ENCODE measurements at places on chromosomes 2 and 18. TPM values are rescaled to one million over a fixed set of nuclear protein-coding genes. Genes with fewer than 3 reads are reported as not detected.

The UGT1A1 gene
- total RNA-seq, result not detected

- no peak for DNase-seq
Measured at GRCh38 chr2:46386763-46387162, 89.6 kb downstream of the EPAS1 start.

GRCh38 chr2:204177977-204178522, 241.5 kb downstream of the ICOS start:
- DNase-seq, result peak; percentile 53

The HK2 gene
- 1.3 TPM for total RNA-seq

DNA sequence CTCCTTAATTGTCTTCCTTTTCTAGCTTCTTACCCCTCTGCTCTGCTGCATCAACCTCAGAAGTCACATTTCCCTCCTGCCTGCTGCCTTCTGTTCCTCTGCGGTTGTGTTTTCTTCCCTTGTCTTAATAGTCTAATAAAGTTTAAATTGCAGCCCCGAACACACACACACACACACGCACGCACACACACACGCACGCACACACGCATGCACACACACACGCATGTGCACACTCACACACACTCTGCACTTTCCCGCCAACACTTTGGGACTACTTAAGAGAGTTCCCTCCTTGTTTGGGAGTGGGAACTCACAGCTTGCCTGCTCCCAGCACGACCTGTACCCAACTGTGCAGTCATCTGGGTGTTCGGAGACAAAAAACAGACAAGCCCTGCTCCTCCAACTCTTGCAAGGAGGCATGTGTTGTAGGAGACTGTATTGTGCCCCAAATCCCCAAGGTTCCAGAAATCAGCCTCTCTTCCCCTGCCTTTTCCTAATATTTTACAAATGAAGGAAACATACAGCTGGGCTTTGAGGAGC, 99.1 kb downstream of the SETBP1 start:
- no peak for DNase-seq

GRCh38 chr2:43887176-43887575, 48.4 kb downstream of the ABCG8 start:
- no peak for DNase-seq

The LRP1B gene
- total RNA-seq, result 0.79 TPM

DNA sequence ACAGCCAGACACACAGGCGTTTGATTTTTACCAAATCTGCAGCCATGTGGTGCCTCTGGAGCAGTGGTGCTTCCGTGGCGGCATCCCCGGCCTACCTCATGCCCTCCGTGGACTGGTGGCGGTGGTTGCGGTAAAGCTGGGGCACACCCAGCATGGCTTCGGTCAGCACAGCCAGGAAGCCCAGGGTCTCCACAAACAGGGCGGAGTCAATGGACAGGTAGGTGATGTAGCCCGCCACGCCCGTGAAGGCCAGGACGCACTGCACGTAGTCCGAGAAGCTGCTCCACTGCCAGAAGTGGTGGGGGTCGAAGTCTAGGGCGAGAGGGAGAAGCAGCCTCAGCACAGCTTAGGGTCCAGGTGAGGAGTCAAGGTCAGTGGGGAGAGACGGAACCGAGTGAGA, 32.4 kb downstream of the SLC66A2 start:
- peak; percentile 5 for DNase-seq

GRCh38 chr18:10051877-10052631, 138.2 kb downstream of the VAPA start:
- peak; percentile 87 for DNase-seq

DNA sequence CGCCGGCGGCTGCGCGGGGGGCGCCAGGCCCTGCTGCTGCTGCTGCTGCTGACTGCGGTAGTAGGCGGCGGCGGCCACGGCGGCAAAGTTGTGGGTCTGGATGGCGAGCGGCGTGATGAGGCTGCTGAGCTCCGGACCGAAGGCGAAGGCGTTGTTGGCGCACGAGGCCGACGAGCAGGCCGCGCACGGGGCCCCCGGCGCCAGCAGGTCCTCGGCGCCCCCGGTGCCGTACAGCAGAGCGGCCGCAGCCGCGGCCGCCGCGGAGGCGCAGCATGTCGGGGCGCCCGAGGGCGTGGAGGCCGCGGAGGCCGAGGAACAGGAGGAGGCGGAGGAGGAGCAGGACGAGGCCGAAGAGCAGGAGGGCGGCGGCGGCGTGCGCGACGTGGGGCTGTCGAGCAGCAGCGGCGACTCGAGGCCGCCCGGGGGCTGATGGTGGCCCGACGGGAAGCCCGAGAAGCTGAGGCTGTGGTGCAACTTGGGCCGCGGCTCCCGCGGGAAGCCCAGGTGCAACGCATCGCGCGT, 1.8 kb downstream of the ZFP36L2 start:
- DNase-seq, result no peak

- no peak for DNase-seq
Measured at GRCh38 chr2:211494085-211494484, 937.7 kb downstream of the CPS1 start.

DNA sequence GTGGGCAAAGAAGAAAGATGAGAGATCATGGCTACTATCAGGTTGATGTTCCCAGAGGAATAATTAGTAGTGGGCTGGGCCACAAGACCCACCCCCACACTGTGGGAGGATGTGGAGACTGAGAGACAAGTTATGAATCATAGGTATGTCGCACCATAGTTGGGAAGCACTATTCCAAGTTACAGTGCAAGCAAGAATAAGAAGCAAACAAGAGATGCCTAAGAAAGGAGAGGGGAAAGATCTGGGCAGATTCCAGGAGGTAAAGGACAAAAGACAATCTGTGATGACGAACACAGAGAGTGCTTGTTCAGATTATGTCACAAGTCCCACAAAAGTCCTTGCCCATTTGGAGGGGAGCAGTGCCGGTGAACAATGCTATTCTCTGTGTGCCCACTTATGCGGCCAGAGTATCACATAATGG, 56.6 kb downstream of the FAM228A start:
- DNase-seq, result no peak

- no peak for DNase-seq
Measured at GRCh38 chr18:61466736-61467135, 133.5 kb downstream of the CDH20 start.

The C2orf72 gene
- total RNA-seq, result not detected

The DES gene
- total RNA-seq, result 2,323 TPM

The OST4 gene
- 76.3 TPM for total RNA-seq

The EFR3B gene
- total RNA-seq, result 1.3 TPM

The TBR1 gene
- total RNA-seq, result not detected

The CDH2 gene
- total RNA-seq, result 2.6 TPM

DNA sequence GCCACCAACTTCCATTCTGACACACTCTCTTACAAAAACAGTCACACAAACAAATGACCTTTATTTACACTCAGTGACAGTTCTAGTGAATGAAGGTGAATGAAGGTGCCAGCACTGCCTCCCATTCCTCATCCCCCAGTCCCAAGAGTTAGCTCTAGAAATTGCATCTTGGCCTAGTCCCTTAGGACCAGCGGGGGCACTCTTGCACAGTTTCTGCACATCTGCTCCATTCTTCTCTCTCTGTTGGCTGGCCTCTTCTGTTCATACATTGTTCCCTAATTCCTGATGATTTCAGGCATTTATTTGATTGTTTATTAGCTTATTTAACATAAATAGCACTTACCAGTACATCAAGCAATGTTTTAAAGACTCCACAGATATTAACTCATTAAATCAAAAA, 30.9 kb downstream of the GAREM1 start:
- no peak for DNase-seq
